ENCODE measurements at places on chromosomes 5 and 9.

DNA sequence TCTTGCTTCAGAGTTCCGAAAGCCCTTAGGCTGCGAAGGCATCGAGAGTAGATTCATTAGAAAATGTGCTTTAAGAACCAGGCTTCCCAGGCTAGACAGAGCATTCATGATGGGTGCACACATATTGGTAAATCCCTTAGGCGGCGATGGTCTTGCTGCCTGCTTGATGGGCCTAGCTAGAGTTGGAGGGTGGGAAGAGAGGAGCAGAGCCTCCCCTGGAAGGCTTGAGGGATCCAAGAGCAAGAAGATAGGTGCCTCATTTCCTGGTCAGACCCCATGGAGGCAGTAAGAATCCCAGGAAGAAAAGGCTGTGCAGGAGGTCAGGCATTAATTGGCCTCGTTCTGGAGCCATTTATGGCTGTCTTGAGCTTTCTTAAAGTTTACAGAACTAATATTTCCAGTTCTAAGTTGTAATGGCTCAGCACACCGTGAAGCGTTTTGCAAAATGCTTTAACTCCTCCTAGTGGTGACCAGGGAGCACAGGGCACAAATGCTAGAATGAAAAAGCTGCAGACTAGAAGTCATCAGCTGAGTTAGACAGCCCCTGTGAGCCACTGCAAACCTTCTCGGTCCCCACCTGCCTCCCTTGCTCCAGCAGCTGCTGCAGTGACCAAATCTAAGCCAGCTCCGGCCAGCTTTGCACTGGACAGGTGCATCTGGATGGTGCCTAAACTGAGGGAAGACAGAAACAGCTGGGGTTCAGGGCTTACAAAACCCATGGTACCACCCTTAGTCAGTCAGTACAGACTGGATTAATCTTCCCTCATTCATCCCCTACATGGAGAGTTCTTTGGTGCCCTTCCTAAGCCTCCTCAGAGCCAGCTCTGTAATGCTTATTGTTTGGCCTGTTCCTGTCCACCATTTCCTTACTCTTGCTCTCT lies 14.7 kb downstream of the SLC45A2 start:
- DNase-seq: no peak

GRCh38 chr5:8417316-8418048 lies 548.5 kb downstream of the MTRR start:
- DNase-seq: no peak

- no peak for DNase-seq
Measured at GRCh38 chr5:88557881-88558280, 289.2 kb upstream of the TMEM161B start.

DNA sequence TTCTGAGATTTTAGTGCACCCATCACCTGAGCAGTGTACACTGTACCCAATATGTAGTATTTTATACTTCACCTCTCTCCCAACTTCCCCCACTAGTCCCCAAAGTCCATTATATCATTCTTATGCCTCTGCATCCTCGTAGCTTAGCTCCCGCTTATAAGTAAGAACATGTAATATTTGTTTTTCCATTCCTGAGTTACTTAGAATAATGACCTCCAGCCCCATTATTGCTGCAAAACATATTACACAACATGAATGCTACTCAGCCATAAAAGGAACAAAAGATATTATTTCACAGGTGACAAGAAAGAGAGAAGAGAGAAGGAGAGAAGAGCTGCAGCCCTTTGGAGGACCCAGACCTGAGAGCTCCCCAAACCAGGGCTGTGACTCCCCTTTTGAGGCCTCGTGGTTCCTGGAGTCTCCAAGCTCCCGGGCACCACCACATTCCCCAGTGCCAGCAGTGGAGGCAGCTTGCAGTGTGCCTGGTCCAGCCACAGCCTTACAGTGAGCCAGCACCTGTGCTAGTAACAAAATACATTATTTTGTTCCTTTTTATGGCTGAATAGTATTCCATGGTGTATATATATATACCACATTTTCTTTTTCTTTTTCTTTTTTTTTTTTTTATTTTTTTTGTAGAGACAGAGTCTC lies 194.5 kb upstream of the DAB2 start:
- DNase-seq: no peak

GRCh38 chr5:179753971-179754370 lies 21.3 kb downstream of the MAML1 start:
- no peak for DNase-seq

GRCh38 chr5:74517700-74518099 lies 122.8 kb downstream of the ENC1 start:
- no peak for DNase-seq

DNA sequence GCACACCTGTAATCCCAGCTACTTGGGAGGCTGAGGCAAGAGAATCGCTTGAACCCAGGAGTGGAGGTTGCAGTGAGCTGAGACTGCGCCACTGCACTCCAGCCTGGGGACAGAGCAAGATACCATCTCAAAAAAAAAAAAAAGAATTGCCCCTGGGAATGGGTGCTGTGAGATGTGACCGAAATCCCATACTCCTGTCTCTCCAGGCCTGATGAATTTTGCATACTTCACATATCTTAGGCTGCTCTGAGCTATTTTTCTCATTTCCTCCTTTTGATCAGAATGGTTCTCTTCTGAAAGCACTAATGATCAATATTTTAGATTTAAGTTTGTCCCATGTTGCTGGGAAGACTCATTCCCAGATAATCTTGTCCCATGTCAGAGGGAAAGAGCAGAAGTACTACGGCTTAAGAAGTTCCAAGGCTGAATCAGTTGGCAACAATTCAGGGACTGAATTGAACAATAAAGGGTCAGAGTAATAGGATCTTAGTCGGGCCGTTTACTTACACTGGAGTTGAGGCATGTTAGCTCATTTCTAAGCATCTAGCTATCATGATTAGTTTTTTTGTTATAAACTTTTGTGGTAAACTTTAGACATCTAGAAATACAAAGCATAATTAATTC lies 44.2 kb upstream of the TENT2 start:
- no peak for DNase-seq

- DNase-seq: no peak
Measured at GRCh38 chr9:119216651-119217331, 152.4 kb downstream of the BRINP1 start.

- no peak for DNase-seq
Measured at GRCh38 chr5:179488491-179488890, 61.9 kb upstream of the RUFY1 start.

- no peak for DNase-seq
Measured at GRCh38 chr5:16906255-16906654, 29.8 kb downstream of the MYO10 start.

DNA sequence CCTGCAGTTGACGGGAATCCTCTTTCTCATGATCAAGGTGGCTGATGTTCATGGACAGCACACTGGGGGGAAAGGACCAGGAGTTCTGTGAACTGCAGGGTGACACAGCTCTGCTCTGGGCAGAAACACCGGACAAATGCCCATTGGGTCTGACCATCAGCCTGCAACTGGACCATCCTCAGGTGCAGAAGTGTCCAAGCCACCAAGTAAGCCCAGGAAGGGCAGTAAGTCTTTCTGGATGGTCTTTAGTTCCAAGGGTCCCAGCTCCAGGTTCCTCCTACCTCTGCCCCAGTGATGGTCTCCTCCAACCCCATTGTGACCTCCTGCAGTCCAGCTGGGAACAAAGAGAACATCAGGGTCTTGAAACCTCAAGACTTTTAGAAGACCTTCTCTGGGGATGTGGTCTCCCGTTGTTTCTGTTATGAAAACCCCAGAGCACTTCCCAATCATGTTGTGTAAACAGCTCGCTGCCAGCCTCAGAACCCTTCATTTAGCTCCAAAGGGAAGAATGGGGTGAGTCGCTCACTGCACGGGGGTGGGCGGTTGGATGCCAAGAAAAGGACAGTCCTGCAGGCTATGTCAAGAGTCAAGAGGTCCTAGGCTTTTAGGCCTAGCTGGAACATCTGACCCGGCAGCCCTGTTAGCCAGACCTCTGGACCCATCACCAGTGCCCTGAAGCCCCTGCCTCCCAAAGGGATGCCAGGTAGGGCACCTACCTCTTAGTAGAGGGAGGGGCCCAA lies 41.8 kb upstream of the TCF7 start:
- no peak for DNase-seq

GRCh38 chr5:107985144-107985543 lies 314.4 kb upstream of the EFNA5 start:
- no peak for DNase-seq
